HL-60 (cell line): ENCODE measurements at places on chromosomes 1 and 21.

DNA sequence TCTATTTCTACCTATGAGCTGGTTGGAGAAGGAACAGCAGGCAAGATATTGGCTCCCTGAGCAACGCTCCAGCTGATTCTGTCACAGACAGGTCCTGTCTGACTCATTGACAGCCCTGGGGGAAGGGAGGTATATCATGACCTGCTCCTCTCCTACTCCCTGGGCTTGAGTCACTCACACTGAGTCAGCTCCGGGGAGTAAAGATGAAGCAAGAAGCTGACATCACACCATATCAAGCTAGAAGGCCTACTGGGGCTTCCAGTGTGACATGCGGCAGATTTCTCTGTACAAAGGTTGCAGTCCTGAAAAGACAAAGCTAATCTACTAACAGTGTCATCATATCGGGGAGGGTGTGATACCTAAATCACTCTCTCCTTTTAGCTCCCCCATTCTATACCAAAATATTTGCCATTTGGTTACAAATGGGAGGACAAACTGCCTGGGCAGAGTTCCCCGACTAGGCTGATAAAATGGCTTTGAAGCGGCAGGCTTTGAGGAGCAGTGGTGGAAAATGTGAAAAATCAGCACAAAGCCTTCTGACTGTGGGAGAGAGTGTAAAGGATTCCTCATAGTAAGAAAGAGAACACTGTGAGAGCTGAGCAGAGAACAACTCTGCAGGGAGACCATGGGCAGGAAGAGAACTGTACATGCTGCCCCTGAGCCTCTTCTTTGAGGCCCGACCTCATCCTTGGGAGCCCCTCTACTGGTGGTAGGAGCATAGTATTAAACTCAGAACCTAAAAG, 15.5 kb downstream of the PI4KB start:
- DNase-seq, result peak; percentile 93

- no peak for DNase-seq
Observed at GRCh38 chr1:245345191-245345884, 190.6 kb downstream of the KIF26B start.

GRCh38 chr1:225612287-225612686, 40.6 kb downstream of the ENAH start:
- DNase-seq, result no peak

GRCh38 chr1:36486439-36487335, 4.0 kb upstream of the CSF3R start:
- DNase-seq, result peak; percentile 97

GRCh38 chr1:26053718-26054560, 8.0 kb upstream of the SLC30A2 start:
- peak; percentile 10 for DNase-seq

GRCh38 chr1:206074839-206075238, 21.9 kb downstream of the RHEX start:
- peak; percentile 62 for DNase-seq

DNA sequence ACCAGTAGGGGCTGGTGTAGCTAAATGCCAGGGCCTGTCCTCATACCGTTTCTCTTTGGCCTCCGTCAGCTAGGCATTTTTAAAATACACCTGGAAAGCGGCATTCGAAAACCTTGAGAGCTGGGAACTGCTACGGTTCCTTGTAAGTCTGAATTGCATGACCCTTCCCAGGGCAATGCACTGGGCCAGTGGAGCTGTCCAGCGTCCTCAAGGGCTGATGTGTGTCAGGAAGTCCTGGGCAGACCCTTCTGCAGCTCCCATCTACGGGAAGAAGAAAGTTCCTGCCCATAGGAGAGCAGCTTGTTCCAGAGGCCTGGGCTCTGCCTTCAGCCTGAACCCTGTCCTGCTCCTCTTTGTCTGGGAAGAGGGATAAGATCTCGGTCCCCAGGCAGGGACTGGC, 34.1 kb downstream of the UBASH3A start:
- no peak for DNase-seq

GRCh38 chr1:168833801-168834224, 104.8 kb upstream of the DPT start:
- no peak for DNase-seq

- no peak for DNase-seq
Observed at GRCh38 chr1:119667173-119667572, 19.1 kb upstream of the ZNF697 start.

- peak; percentile 70 for DNase-seq
Observed at GRCh38 chr1:54227091-54227602, 27.2 kb downstream of the MRPL37 start.

- DNase-seq, result no peak
Observed at GRCh38 chr21:38388203-38388602, 110.1 kb downstream of the ERG start.

- peak; percentile 62 for DNase-seq
Observed at GRCh38 chr1:19121192-19121591, 88.9 kb downstream of the UBR4 start.

GRCh38 chr1:10943991-10944730, 68.3 kb upstream of the TARDBP start:
- DNase-seq, result no peak

GRCh38 chr1:65724151-65724550, 68.5 kb upstream of the PDE4B start:
- no peak for DNase-seq

DNA sequence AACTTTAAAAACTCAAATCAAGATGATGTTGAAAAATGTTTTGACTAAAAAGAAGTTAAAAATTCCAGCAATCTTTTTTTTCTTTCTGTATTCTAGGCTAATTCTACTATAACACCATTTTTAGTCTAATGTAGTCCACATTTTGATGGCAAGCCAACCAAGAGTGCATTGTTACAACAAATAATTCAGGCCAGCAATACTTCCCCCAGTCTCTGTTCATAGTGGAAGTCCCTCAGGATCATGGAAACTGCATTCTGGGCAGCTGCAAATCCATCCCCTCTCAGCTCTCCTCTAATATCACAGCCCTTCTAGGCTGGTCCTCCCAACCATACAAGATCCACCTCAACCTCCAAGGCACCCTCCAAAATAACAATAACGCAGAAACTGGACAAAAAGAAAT, 7.8 kb upstream of the CD58 start:
- no peak for DNase-seq

- peak; percentile 95 for DNase-seq
Observed at GRCh38 chr1:44721485-44722361, 9.2 kb downstream of the RNU5D-1 start.
